ENCODE measurements at places on chromosomes 5 and 9.
A peak's percentile ranks its signal among the peaks of the same experiment; 100 is the strongest.

GRCh38 chr5:107633171-107633901 is 37.4 kb downstream of the EFNA5 start:
- DNase-seq: no peak

- DNase-seq: no peak
Observed at GRCh38 chr5:134038138-134038537, 33.4 kb upstream of the VDAC1 start.

DNA sequence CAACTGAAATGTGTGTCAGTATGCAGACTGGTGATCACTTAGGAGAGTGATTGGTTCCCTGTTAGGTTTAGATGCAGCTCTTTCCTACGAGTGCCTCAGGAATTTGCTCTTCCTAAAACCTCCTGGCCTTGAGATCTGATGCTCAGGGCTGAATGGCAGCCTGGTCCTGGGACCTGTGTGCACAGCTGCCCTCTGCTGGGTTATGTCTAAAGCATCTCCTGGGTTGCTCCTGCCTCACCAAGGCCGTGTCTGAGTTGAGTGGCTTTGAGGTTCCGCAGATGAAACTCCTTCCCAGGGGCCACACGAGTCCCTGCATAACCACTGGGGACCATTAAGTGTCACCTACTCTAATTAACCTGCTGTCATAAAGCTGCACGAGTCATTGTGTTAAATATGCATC is 59.5 kb downstream of the MVB12B start:
- no peak for DNase-seq

DNA sequence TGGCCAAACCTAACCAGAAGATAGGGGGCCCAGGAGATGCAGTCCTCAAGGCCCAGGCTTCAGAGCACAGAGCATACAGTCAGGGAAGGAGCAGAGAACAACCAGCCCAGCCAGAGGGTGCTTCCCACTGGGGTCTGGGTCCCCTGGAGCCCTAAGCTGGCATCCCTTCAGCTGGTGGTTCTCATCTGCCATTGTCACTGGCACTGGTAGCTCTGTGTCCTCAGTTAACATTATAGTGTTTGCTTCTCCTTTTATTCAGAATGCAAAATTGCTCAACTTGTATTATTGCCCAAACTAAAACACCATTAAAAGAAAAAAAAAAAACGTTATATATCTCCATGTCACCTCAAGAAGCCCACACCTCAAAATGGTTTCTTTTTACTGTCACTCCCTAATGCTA is 219.2 kb downstream of the ENC1 start:
- no peak for DNase-seq

DNA sequence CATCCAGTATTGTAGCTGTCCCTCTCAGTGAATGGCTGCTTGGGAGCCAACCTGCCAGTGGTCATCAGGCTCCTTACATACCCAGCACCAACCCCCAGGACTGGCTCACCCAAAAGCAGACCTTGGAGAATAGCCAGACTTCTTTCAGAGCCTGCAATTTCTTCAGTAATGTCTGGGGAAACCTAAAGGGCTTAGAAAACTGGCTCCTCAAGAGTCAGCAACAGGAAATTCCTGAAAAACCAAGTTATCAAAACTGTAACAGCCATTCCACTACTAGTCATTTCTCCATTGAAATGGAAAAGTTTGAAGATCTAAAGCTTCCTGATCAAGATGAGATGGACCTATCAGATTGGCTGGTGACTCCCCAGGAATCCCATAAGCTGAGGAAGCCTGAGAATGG is 12.3 kb upstream of the STING1 start:
- no peak for DNase-seq

GRCh38 chr5:140591747-140592372 is 27.2 kb downstream of the SLC35A4 start:
- DNase-seq: no peak

DNA sequence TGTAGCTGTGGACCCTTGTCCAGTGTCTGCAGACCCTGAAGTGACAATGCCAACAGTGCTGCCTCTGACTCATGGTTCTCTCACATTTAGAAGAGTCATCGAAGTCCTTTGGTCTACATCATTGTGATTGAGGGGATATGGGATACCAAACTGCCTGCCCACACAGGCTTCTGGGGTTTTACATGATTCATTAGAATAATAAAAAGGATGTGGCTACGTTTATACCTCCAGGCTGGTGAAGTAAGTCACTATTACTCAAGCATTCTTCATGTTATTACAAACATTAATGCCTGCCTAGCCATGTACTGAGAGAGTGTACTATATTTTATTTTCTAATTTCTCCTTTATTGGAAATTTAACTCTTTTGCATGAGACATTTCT is 365.7 kb downstream of the SPATA31D1 start:
- no peak for DNase-seq

DNA sequence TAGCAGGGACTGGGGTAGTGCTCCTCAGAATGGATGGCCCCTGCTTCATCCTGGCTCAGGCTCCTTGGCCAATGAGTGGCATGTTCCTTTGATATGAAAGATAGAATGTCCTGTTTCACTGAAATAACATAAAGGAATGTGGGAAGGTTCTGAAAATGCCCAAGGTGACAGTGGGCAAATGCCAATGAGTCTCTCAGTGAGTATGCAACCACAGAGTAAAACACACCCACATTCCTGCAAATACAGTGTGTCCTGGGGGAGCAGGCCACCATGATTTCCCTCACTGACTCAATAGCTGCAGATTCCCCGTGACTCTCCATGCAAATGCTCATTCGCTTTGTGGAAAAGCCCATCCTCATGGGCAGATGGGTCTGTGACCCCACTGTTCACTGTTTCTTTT is 36.4 kb downstream of the ZNF366 start:
- no peak for DNase-seq

GRCh38 chr5:65925044-65925600 is 1.3 kb upstream of the ERBIN start:
- DNase-seq: no peak

DNA sequence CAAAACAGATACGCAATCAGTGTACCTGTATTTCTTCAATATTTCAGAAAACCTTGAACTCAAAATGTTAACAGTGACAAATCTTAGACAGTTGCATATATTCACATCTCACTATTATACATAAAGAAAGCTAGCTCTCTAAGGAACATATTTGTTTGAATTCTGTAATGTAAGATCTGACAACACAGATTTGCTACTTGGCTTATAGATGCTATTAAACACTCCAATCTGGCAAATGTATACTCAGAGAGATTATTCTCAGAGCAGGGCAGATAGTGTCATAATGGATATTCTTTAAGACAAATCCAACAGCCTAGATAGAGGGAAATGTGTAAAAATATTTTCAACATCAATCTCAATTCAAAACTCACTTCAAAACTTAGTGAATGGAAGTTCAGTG is 794.5 kb upstream of the CDH9 start:
- no peak for DNase-seq

- no peak for DNase-seq
Observed at GRCh38 chr9:79962836-79963235, 391.1 kb downstream of the TLE4 start.

GRCh38 chr9:127159949-127160610 is 37.6 kb upstream of the ANGPTL2 start:
- no peak for DNase-seq

DNA sequence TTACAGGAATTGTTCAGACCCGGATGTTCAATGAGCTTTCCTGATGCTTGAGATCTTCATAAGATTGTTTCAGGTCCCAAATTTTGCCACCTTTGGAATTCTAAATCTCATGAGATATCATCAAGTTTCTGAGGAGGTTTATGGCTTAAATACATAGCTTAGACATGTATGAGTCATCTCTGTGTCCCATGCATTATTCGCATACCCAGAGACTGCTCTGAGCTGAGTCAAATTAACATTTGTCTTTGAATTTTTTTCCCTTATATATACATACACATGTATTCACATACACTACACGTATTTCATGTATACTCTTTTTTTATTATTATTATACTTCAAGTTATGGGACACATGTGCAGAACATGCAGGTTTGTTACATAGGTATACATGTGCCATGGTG is 744.6 kb downstream of the BRINP1 start:
- no peak for DNase-seq

- no peak for DNase-seq
Observed at GRCh38 chr5:141559461-141559860, 59.3 kb downstream of the DIAPH1 start.

DNA sequence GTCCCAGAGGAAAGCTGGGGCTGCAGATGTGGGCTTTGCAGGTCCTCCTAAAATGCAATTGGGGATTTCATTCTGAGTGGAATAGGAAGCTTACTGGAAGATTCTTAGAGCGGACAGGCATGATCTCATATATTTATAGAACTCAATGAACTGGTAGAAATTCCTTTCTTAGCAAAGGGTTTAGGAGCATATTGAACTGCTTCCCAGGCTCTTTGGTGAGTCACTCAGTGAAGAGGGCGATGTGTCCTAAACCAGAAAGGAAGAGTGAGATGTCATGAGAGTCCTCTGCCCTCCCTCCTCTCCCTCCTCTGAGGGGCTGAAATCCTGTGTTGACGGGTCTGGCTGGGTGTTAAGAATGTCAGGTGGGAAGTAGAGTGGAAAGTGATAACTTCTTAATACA is 26.3 kb upstream of the SEMA6A start:
- no peak for DNase-seq

- DNase-seq: peak; percentile 0
Observed at GRCh38 chr5:79857714-79858409, 133.2 kb downstream of the MTX3 start.

DNA sequence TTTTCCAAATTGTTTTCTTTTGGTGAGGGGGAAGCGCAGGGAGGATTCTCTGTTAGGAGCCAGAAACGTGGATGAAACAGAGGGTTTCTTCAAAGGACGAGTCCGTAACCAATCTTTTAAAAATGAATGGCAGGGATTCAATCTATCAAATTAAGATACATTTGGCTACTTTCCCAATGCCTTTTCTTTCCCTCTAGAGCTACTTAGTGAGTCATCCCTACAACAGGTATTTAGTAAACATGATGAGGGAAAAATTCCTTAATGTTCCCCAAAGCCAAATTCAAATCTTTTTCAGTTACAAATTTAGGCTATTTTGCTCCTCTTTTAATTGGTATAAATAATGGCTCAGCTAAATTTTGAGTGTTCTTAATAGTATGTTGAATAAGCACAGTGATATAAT is 366.4 kb upstream of the RIOK2 start:
- no peak for DNase-seq

GRCh38 chr9:73182928-73183327 is 31.3 kb downstream of the ANXA1 start:
- DNase-seq: no peak

DNA sequence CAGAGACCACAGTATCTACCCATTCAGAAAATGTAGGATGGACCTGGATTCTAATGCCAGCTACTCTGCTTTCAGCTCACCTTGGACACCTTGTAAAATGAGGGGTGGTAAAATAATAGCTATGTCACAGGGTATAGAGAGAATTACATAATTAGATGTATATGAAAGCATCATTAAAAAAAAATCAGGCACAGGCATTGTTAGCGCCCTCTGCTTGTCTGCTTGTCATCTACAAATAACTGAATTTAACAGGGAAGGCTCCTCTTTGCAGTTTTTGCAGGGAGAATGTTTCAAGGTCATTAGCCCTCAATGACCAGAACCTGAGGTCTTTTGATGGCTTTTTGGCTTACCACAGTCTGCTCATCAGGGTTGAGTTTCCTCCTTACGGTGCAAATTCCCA is 58.0 kb downstream of the GPR21 start:
- DNase-seq: no peak

GRCh38 chr5:150587856-150588595 is 52.4 kb upstream of the SYNPO start:
- no peak for DNase-seq

- no peak for DNase-seq
Observed at GRCh38 chr5:130055572-130055971, 151.3 kb downstream of the CHSY3 start.

DNA sequence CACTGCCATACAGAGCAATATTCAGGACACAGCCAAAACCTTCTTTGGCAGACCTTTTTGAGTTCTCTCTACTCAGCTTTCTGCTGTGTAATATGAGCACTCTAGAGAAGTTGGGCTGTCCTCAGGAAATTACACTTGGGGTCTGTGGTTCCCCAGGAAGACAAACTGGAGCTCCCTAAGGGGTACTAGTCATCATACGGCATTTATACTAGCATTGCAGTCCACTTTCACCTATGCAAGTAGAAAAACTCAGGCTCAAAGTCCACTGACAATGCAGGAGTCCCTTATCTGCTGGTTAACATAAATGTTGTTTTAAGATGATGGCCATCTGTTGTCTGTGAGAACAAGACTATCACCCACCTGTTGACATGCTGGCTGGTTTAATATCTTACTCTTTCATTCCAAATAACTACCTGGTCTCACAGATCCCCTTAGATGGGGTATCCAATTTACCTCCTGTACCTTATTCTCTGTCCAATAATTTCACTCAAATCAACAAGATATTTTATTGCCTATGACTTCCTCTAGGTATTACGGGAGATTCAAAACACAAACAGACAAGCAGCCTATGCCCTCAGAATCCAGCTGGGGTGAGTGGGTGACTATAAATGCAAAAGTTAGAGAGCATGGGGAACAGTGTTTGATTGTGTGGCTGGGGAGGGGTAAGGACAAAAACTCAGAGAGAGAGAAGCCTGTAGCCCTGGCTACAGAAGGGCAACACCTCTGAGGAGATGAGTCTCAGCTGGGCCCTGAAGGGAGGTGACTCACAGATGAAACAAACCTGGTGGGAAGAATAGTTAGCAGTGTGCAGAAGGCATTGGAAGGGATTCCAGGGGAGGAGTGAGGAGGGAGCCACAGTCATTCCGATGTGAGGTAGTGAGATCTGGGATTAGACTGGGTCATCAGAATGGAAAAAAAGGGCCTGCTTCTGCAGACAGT is 10.2 kb downstream of the DOCK8 start:
- no peak for DNase-seq

DNA sequence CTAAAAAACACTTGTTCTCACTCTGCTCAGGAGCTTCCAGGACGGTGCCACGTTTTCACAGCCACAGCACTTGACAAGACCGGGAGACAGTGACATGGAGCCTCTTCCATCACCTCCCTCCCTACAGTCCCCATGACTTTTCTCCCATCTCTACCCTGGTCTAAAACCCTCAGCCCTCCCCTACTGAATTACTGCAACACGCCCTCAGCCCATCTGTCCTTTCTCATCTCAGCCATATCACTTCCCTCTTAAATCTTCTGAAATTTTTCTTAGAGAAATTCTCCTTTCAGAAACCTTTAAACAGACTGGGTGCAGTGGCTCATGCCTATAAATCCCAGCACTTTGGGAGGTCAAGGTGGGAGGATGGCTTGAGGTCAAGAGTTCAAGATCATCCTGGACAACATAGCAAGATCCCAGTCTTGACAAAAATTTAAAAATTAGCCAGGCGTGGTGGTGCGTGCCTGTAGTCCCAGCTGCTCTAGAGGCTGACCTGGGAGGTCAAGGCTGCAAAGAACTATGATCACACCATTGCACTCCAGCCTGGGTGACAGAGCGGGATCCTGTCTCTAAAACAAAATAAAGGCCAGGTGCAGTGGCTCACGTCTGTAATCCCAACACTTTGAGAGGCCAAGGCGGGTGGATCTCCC is 125.8 kb downstream of the MYO10 start:
- no peak for DNase-seq

Data from NCI-H2081 treated with DMSO at 0.1 percent for 48 hours (cell line).